ENCODE measurements at places on chromosomes 16 and 17.
A peak's percentile ranks its signal among the peaks of the same experiment; 100 is the strongest.

DNA sequence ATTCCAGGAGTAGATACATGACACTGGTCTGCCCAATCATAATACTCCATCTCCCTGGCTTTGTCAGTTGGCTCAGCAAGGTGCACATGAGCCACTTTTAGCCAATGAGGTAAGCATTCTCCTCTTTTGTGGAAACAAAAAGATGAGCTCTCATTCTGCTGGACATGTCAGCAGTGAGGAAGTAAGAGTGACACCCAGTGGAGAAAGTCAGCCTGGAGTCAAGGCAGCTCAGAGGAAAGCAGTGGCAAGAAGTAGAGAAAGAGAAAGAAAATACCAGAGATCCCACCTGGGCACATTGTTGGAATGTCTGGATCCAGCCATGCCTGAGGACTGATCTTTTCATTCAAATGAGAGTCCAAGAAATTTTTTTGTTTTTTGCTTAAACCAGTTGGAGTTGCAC is 496.9 kb upstream of the C16orf82 start:
- DNase-seq: no peak

DNA sequence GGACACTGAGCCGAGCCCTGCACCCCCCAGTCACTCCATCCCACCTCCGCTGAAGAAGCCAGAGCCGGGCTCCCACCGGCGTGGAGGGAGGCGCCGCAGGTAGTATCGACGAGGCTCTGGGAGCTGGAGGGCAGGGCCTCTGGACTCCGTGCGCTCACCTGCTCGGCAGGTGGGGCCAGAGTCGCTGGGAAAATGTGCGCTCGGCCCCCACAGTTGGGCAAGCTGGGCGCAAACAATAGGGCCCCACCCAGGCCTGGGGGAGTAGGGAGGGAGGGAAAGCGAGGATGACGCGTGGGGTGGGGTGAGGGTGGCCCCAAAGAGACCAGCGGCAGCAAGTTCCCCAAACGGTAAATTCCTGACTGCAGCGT is 668 bp downstream of the JUP start:
- DNase-seq: peak; percentile 17

DNA sequence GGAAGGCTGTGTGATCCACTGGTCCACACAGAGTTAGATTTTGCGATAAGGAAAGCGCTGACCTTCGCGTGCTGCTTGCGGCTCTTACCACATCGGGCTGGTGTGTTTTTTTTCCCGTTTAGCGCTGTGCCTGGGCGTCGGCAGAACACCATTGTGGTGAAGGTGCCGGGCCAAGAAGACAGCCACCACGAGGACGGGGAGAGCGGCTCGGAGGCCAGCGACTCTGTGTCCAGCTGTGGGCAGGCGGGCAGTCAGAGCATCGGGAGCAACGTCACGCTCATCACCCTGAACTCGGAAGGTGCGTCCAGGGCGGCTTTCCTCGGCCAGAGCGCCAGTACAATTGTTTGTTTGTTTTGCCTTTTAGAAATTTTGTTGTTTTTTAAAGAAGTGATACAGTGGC is 54.7 kb downstream of the BANP start:
- DNase-seq: no peak

GRCh38 chr16:11687601-11688519 is 19.6 kb downstream of the SNN start:
- no peak for DNase-seq

DNA sequence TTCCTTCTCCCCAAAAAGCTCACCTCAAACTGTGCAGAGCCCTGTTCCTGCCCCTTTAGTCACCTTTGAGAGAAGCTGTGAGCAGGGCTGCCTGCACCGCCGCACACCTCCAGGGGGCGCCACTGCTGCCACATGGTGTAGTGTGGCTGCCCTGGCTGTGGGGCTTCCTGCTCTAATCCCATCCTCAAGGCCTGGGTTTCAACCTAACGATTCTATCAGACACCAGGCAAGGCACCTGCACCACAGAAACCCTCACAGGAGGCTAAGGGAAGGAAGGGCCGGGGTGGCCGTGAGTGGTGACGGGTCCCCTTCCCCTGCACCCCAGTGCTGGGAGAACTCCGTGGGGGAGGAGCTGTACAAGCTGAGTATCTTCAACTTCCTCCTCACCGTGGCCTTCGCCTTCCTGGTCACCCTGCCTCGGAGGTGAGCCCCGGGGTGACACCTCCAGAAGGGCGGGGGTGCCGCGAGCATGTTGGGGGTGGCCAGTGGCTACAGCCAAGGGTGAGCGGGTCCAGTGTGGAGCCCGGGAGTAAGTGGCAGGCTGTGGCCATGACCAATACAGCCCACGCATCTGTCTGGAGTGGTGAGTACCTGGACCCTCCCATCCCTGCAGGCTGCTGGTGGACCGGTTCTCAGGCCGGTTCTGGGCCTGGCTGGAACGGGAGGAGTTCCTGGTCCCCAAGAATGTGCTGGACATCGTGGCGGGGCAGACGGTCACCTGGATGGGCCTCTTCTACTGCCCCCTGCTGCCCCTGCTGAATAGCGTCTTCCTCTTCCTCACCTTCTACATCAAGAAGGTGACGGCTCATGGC is 7.0 kb downstream of the TMC8 start:
- DNase-seq: no peak

DNA sequence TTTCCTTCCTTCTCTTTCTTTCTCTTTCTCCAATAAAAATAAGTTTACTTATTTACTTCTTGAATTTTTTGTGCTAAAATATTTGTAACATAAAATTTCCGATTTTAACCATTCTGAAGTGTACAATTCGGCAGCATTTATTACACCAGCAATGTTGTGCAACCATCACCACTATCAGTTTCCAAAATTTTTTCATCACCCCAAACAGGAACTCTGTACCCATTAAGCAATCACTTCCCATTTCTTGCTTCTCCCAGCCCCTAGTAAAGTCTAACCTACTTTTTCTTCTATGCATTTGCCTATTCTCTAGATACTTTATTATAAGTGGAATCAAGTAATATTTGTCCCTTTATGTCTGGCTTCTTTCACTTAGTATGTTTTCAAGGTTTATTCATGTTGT is 2.5 kb upstream of the HP start:
- no peak for DNase-seq

- no peak for DNase-seq
Observed at GRCh38 chr17:55931446-55931845, 180.6 kb downstream of the PCTP start.

- DNase-seq: no peak
Observed at GRCh38 chr16:88706965-88707826, 893 bp downstream of the CTU2 start.

DNA sequence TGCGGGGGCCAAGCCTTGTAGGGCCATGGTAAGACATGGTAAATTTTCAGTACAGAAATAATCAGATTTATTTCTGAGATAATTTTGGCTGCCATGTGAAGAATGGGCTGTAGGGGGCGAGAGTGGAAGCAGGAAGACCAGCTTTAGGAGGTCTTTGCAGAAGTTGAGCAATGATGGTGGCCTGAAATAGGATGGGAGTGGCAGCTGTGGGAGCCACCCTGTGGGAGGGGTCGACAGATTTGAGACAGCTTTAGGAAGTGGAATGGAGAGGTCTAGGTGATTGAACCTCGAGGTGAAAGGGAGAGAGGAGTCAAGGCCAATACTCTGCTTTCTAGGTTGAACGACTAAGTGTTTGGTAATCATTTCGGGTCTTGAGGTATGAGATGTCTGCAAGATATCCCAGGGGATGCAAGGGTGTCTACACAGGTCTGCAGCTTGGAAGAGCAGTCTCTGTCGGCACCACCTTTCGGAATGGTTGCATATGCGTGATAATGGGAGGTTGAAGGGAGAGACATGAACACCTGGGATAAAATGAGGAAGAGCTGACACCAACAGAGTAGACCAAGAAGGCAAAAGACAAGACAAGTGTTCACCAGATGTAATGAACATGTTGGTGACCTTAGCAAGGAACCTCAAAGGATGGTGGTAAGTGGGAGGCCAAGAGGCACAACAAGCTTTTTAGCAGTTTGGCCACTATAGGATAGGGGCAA is 4.2 kb upstream of the ATXN7L3 start:
- no peak for DNase-seq

DNA sequence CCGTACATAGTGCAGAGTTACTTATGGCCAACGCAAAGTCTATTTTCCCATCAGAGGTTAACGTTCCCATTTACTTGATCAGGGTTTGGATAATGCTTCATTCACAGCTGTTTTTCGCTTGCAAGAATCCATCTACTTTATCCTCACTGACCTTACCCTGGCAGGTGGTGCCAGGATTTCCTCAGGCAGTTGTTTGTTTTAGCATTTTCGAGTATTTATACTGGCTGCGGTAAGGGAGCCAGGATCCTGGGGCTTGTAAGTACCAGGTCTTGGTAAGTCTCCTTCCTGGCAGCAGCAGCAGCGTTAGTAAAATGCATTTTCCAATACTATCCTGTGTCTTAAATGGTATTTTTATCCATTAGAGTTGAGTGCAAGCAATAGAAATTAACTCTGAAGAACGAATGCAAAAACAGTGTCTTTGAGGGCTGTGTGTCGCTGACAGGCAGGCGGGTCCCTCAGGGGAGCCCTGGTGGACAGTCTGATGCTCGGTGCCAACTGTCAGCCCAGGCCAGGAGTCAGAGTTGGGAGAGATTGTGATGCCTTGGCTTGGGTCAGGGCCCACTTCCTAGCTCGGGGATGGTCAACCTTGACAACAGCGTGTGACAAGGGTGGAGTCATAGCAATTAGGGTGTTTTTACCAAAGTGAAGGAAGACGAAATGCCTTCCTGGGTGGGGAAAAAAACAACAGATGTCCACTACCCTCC is 92.4 kb upstream of the HSBP1 start:
- DNase-seq: no peak

DNA sequence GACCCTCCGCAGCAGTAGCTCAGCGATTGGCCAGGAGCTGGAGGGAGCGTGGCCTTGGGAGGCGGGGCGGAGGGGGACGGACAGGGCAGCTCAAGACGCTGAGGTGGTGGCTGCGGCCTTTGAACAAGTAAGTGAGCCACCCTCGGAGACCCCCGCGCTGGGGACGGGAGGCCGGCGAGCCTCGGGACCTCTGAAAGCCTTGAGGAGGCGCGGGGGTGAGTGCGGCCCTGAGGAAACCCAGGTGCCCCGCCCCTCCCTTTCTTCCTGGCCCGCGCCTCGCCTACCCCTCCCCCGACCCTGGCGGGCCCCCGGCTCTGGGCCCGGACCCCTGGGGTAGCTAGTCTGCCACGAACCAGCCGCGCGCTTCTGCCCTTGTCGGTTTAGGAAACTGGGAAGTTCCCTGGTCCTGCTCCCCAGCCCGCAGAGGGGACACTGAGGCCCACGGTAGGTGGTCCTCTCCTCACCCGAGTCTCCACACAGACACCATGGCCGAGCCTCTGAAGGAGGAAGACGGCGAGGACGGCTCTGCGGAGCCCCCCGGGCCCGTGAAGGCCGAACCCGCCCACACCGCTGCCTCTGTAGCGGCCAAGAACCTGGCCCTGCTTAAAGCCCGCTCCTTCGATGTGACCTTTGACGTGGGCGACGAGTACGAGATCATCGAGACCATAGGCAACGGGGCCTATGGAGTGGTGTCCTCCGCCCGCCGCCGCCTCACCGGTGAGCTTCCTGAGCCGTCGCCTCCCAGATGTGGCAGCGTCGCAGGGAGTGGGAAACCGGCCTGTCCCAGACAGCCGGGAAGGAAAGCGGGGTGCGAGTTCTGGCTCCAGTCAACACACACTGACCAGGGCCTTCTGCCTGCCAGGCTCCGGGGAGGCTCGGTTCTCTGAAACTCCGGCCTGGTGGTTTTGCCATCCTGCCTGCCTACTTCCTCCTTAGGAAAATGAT is at the start of gene MAPK7:
TSS of gene MAPK7 (plus strand) at position 83 of the 945 bp plus-strand sequence. CDS start at position 486, 403 bp downstream.
- no peak for DNase-seq

GRCh38 chr16:87076950-87077749 is 240.0 kb downstream of the C16orf95 start:
- DNase-seq: no peak

DNA sequence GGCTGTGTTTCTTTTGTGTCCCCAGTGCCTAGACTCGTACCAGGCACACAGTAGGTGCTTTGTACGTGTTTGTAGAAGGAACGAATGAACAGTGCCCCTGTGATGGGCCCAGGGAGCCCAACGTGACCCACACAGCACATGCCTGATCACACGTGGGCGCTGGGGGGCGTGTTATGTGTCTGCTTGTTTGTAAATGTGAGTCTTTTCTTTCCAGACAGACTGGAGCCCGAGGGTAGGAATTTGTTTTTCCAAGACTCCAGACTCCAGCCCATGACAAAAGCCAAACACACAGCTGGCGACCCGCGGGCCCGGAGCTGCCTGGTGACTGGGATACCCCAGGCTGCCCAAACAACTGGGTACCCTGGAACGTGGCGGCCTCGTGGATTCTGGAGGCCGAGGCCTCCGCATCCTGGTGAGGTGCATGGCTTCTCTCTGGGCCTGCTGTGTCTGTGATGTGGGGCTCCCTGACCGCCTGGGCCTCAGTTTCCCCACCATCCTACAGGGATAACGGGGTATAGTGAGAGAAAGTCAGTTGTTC is 14.9 kb upstream of the CBFA2T3 start:
- DNase-seq: no peak

GRCh38 chr16:13335879-13336278 is 434.5 kb downstream of the SHISA9 start:
- no peak for DNase-seq

- no peak for DNase-seq
Observed at GRCh38 chr17:2899906-2900305, 103.7 kb downstream of the RAP1GAP2 start.

DNA sequence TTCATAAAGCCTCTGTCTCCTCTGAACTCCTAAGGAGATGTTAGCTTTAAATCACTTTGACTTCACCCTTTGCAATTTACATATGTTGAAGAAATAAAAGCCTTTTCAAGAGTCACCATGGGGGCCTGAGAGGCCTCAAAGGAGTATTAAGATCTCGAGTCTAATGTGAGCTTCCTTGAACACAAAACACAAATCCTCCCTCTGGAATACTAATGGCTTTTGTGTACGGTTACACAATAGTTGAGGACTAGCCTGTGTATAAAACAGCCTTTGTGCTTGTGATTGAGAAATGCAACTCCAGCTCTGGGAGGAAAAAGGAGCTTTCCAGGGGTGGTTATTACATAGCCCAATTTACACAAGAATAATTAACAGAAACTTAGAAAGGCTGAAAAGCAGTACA is 1140.2 kb downstream of the CDH11 start:
- DNase-seq: no peak

GRCh38 chr17:73350864-73351263 is 39.1 kb upstream of the CDC42EP4 start:
- DNase-seq: no peak

DNA sequence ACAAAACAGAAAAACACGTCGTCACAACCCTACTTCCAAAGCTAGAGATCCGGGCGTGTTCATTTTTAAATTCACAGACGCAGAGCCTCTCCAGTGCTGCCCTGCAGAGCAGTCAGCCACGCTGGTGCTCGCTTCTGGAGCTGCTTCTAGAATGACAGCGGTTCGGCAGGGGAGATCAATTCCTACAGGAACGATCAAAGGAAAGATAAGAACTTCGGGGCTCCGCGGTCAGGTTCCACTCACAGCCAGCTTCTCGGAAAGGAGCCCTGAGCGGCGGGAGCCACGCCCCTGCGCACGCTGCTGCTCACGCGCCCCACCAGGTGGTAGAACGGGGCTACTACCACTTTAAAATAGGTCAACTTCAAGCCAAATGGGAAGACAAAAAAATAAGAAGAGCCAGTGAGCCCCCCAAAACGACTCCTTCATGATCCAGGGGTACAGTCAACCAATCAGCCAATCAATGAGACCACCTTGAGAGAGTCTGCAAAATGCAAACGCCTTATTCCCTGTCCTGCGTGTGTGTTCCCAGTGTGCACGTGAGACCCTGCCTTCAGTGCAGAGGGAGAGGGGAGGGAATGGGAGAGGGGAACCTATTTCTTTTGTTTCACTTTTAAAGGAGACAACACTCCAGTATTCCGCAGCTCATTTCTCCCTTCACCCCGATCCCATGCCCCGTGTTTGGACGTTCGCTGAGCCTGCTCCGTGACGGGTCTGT is 209.7 kb downstream of the RBFOX3 start:
- DNase-seq: peak; percentile 35

- no peak for DNase-seq
Observed at GRCh38 chr17:78426293-78426879, 47.9 kb downstream of the PGS1 start.

All from C1 segment of cervical spinal cord (tissue), 14 donors.